ENCODE measurements at places on chromosomes 3 and 15. TPM values are rescaled to one million over a fixed set of nuclear protein-coding genes. Genes with fewer than 3 reads are reported as not detected.

GRCh38 chr15:87916208-87916607 lies 340.3 kb downstream of the NTRK3 start:
- DNase-seq, result no peak

NR1I2 gene
- total RNA-seq, result 0.22 TPM

- DNase-seq, result no peak
Measured at GRCh38 chr3:109804697-109805096, 467.4 kb upstream of the DPPA4 start.

OXTR gene
- 0.92 TPM for total RNA-seq

DNA sequence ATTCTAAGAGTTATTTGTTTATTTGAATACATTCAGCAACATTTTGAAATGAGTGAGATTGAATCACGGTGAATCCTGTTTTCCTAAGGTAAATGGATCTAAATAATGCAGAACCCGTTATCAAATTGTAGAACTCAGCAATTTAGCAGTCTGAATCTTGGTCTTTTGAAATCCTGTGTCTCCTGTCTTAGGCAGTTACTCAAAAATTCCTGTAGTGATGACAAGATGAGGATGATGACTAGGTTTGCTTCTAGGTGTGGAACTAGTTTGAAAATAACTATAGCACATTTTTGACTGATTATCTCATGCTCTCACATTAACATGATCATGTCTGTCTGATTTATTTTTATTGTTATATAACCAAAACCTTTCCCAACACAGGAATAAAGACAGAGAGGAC lies 115.0 kb downstream of the RAP2B start:
- DNase-seq, result no peak

PDZRN3 gene
- 127 TPM for total RNA-seq

DNA sequence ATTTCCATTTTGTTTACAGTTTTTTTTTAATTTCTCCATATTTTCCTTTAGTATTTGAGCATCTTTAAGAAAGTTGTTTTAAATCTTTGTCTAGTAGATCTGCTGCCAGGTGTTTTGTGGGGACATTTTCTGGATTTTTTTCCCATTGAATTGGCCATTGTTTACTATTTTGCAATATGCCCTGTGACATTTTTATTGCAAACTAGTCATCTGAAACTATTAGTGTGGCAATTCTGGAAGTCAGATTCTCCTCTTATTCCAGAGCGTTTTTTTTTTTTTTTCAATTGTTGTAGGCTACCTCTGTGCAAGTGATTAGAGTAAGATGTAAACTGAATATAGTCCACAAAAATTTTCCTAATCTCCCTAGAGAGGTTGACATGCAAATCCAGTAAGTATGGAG lies 334.2 kb downstream of the PYDC2 start:
- no peak for DNase-seq

DNA sequence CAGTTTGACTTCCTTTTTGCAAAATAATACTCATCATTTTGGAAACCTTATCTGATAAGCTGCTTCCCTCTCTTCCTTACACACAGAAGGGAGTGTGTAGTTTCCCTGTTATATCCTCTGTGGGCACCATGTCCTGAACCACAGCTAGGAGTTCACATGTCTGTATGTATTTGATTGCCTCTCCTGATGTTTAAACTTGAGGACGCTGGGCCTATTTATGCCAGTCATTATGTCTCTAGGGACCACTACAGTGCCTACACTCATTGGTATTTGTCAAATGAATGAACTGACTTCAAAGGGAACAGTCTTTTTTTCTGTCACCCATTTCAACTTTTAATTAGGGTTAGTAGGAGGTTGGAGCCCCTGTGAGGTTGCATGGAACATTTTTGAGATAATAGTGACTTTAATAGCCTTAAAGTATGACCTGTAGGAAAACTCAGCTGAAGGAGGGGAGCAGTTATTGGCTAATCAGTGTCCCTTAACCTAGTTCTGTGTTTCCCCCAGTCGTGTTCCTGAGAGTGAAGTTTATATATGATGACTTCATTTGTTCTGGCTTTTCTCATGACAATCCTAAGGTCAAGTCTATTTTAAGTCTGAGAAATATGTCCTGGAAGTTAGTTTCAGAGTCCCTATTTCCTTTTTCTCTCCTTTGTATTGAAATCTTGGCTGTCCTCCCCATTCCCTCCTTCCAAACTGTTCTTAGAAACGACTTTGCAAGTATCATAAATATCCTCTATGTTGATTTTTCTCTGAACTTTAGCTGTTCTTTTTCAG lies 28.9 kb downstream of the PDE8A start:
- no peak for DNase-seq

GRCh38 chr15:33766389-33766788 lies 201.9 kb upstream of the CHRM5 start:
- no peak for DNase-seq

TPRG1 gene
- total RNA-seq, result 8.1 TPM

- DNase-seq, result no peak
Measured at GRCh38 chr3:112167758-112168157, 34.7 kb upstream of the GCSAM start.

- DNase-seq, result no peak
Measured at GRCh38 chr3:186514296-186515002, 29.7 kb downstream of the CRYGS start.

DISP2 gene
- 1.5 TPM for total RNA-seq

DNA sequence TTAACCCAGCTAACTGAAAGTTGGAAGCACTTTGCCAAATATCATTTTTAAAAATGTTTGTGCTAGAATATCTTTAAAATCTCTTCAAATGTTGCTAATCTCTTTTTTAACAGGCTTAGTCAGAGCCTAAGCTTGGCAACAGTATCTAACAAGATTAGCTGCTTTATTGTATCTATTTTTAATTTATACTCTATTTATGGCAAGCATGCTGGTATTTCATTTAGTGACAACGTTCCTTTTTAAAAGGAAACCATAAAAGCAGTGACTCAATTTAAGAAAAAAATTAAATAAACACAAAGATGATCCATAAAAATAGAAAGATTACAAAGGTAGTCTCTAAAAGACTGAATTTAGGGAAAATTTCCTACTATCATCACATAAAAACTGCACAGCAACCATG lies 40.5 kb downstream of the SLC12A6 start:
- DNase-seq, result no peak

HYKK gene
- total RNA-seq, result 8.1 TPM

MORC1 gene
- 0.12 TPM for total RNA-seq

HTR3E gene
- total RNA-seq, result not detected

DNA sequence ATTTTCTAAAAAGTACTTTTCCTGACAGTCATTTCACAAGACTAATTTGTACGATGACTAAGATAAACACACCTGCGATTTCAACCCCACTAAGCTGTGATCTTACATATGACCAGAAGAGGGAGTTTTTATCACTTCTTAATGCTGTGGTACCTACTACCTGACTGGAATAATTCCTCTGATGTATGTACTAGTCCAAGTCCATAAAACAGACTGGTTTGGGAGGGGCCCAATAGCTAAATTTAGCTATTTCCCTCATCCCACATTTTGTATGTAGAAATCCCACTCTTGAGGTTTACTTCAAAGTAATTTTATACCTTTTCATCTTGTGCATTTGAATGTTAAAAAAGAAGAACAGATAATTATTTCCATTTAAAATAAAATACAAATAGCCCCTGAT lies 49.7 kb upstream of the SCAANT1 start:
- no peak for DNase-seq

DNA sequence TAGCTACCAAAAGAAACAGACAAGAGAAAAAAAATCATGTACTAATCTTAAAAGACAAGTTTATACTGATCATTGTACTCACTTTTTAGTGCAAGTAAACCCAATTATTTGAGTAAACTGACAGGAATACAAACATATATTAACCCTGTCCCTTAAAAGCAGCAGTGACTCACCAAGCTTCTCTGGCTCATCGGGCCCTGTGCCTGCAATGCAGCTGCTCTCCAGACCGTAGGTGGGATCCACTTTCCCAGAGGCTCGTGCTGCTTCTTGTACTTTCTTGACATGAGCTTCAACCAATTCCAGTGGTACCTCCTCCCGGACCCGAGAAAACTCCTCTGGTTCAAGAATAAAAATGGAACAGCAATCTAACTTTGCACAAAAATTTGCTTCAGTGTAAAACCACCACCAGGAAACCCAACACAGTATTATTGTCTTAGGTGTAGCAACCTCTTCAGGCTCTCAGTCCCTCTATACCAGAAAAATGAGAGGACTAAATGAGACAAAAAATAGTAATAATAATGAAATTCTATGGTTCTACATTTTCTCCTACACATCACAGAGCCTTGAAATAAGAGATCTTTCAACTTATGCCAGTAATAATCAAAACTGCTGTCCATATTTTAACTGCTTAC lies 82.6 kb upstream of the CSPG5 start:
- DNase-seq, result peak; percentile 32

GRCh38 chr15:85741021-85741421 lies 53.7 kb downstream of the KLHL25 start:
- DNase-seq, result no peak

TF gene
- 6.8 TPM for total RNA-seq

HRG gene
- total RNA-seq, result not detected

FEZF2 gene
- not detected for total RNA-seq

DNA sequence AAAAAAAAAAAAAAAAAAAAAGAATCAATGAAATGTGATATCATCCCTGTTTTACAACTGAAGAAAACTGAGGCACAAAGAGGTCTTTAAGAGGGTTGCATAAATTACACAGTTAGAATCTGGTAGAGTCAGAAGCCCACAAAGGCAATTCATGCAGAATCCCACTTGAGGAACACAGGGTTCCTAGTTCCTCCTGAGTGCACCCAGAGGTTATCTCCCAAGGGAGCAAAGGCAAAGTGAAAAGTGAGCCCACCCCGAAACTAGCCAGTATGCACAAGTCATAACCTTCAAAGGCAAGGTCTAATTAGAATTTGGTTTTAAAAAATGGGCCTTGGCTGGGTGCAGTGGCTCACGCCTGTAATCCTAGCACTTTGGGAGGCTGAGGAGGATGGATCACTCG lies 37.8 kb downstream of the AP3S2 start:
- no peak for DNase-seq

DNA sequence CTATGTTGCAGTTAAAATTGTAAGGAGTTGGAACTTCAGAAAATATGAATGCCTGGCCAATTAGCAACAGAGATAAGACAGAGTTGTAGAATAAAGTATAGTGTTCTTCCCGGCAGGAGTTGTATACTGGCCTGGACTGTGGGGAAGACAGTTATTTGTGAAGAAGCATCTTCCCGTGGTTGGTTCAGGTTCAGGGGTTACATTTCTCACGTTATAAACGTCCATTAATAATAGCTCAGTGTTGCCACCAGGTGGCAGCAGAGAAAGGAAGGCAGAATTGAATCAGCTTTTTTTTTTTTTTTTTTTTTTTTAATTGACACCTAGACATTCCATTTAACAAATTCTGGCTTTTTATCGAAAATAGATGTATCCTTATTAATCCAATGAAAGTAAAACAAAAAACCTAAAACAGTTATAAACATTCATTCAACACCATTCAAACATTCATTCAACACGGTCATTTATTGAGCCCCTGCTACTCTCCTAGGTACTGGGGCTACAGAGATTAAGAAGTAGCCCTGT lies 66.4 kb upstream of the NR2E3 start:
- DNase-seq, result peak; percentile 60

CKMT1B gene
- total RNA-seq, result not detected

DNA sequence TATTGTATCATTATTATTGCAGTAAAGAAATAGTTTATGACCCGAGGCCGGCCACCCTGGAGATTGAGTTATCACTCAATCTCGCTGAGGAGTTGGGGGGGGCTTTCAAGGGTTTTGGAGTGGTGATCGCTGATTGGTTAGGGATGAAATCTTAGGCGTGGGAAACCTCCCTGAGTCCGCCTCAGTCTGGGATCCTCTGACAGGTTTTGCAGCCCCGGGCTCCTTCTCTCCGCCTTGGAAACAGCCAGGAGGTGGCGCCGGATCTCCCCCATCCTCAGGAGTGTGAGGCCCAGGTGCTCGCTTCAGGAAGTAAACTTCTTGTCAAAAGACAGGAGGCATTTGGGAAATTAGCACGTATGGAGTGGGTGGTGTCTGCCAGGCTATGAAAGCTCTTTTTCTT lies 41.1 kb upstream of the SEC61A1 start:
- DNase-seq, result no peak

Data from ovary (tissue), 10 donors.